Nephron progenitor cell (in vitro differentiated cells): ENCODE measurements at places on chromosomes 5 and 9.

- DNase-seq: no peak
Measured at GRCh38 chr5:129903466-129904101, 681 bp upstream of the CHSY3 start.

DNA sequence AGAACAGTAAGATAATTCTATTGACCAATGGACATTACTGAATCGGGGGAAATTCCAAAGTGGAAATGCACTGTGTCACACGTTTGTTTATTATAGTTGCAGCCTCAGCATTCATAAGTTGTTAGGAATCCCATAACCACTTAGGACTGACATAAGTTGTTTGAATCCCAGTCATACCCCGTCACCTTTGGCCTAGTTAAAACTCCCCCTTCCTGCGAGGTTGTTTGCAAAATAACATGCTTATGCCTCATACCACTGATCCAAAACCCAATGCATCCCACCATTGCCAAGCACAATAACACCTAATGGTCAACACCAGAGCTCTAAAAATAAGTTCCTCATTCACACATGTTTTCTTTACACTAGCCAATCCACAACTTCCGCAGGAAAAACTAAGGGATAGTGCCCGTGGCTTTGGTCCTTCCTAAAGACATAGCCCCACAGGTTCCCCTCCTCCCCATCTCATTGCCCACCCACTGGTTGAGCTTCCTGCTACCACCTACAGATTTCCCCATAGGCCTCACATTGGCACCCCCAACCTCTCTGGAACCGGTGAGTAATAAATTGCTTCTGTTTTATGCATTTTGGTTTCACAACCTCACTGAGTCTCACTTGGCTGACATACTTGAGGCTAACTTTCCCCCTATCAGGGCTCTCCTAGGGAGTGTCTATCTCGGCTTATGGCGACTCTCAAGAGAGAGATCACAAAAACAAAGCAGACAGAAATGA, 42.3 kb upstream of the MUSK start:
- no peak for DNase-seq

- no peak for DNase-seq
Measured at GRCh38 chr5:112116371-112116770, 302.7 kb downstream of the EPB41L4A start.

DNA sequence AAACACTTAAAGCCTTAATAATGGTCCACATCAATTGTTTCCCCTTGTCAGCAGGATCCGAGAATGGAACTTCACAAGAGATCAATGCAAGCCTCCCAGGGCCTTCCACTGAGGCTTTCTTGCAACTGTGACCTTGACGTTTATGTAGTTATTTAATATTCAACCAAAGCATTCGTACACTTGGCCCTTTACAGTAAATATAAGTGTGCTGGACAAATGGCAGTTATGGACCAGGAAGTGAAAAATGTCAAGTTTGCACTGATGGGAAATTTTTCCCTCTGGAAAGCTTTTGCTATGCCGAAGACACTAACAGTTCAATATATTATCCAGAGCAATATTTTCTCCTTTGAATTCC, 101.8 kb downstream of the TTLL11 start:
- DNase-seq: no peak

- DNase-seq: no peak
Measured at GRCh38 chr5:139207297-139208000, 9.3 kb upstream of the SIL1 start.

DNA sequence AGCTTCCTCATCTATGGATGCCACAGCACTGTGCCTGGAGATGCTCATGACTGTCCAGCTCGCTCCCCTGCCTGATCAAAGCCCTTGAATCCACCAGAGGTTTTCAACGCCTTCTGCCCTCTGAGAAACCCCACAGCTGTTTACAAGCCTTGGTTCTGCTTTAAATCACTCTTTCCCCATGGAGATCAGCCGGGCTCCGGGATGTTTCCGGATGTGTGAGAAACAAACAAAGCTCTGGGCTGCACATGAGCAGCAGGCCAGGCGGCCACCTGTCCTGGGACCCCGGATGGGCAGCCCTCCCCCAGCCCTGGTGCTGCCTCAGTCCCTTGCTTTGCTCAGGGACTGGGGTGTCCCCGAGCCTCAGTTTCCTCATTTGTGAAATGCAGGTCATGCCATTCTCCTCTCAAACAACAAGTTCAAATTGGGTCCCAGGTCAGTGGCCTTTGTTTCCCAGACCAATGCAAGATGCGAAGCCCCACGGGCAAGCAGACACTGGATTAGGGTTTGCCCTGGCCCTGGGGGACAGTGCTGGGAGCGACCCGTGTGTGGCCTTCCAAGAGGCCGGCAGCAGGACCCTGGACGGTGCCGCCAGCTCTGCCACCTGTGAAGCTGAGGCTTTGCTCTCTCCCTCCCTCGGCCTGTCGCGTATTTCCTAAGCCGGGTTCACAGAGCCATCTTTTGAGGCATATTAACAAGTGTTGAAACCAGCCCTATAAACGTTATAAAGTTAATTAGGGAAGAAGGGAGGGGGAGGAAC, 42.4 kb upstream of the PHYKPL start:
- DNase-seq: no peak

DNA sequence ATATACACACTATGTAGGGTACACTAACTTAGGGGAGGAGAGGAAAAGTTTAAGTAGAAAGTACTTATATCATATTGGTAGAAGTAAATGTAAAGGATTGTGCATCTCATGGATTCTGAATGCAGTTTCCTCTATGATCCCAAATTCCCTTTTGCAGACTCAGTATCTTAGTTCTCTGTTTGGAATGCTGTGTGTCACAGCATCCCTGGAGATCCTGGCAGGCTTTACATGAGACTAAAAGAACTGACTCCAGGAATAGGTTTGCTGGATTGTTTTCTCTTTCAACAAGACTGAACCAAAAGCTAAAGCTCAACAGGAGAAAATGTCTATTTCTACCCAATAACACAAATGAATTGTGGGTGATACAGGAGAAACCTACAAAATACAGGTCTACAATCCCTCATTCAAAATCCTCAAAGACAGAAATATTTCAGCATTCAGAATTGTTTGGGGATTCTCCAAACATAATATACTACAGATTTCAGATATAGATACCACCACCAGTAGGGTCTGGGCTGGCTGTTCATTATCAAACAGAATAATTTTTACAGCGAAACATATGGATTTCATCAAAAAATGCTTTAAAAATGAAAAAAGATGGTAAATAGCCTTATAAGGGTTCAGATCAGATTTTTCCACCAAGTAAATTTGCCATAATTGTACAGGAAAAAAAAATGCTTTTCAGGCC, 324.7 kb upstream of the GRAMD2B start:
- no peak for DNase-seq

- no peak for DNase-seq
Measured at GRCh38 chr9:135228983-135229625, 141.6 kb downstream of the OLFM1 start.

GRCh38 chr9:113621309-113621791, 157.8 kb downstream of the RGS3 start:
- DNase-seq: peak; percentile 51

DNA sequence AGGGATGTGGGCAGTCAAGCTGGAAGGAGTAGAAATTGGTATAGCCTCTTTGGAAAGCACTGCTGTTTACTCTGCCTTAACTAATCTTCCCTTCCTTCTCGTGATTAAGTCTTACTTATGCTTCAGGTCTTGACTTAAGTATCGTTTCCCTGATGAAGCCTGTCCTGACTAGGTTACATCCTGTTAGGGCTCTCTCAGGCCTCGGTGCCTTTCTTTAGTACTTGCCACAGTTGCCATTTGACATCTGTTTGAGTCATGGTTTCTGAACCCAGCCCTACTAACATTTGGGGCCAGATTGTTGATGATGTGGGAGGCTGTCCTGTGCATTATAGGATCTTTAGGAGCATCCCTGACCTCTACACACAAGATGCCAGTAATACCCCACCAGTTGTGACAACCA, 94.4 kb downstream of the GAPVD1 start:
- DNase-seq: no peak

GRCh38 chr5:93570294-93571113, 10.5 kb downstream of the NR2F1-AS1 start:
- peak; percentile 58 for DNase-seq

- DNase-seq: no peak
Measured at GRCh38 chr5:8033261-8033660, 164.3 kb downstream of the MTRR start.

- no peak for DNase-seq
Measured at GRCh38 chr9:117400171-117400570, 14.7 kb downstream of the ASTN2 start.

GRCh38 chr9:18274693-18275092, 199.3 kb upstream of the ADAMTSL1 start:
- DNase-seq: no peak

DNA sequence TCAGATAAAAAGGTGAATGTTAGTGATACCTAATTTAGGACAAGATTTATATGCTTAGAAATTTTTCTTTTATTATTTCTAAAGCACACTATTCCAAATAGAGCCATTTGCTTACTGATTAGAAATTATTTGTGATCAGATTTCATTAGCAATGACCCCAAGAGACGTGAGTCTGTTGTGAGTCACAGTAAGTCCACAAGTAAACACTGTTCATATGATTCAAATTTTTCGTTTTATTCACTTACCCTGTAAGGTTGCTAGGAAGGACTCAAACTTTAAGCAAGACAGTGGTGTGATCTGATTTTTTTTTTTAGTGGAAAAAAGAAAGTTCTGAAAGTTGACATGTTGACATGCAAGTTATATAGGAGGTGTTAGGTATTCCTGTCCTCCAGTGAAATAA, 1.2 kb downstream of the CARD6 start:
- DNase-seq: no peak

- no peak for DNase-seq
Measured at GRCh38 chr5:65646938-65647337, 22.1 kb downstream of the SHLD3 start.

DNA sequence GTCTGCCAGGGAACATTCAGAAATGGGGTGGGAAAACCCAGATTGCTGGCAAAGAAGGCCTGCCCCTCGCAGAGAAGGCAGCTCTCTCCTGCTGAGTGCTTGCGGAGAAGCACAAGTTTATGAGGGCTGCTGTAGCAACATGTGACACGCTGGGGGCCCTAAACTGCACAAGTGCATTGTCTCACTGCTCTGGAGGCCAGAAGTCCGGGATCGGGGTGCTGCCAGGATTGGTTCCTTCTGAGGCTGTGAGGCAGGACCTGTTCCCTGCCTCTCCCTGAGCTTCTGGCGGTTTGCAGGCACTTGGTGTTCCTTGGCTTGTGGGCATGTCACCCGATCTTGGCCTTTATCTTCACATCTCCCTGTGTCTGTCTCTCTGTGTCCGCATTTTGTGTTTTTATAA, 75.6 kb upstream of the NEURL1B start:
- DNase-seq: no peak

- DNase-seq: no peak
Measured at GRCh38 chr9:88820055-88820454, 171.2 kb upstream of the S1PR3 start.

- no peak for DNase-seq
Measured at GRCh38 chr5:120082316-120083068, 381.6 kb upstream of the PRR16 start.

GRCh38 chr5:145902421-145902820, 29.6 kb upstream of the GRXCR2 start:
- DNase-seq: no peak

DNA sequence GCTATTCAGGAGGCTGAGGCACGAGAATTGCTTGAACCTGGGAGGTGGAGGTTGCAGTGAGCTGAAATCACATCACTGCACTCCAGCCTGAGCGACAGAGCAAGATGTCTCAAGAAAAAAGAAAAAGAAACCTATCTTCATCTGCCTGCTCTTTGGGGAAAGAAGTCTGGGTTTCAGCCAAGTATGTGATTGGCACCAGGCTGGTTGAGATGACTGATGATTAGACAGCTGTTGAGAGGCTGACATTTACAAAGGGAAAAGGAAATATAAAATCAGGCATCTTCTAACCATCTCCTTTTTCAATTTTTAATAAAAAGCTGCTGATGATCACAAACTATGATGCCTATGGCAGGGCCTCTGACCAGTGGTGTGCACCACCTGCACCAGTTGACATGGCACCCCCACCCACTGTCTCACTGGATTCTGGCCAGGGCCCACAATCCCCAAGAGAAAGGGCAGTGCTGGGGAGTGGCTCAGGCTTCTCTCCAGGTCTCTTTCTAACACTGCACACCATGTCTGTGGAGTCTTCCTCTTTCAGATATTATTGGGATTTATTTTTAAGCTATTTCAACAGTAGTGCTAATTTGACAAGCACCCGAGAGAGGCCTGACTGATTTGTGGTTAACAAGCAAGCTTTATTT, 17.2 kb upstream of the C5orf15 start:
- no peak for DNase-seq

- peak; percentile 15 for DNase-seq
Measured at GRCh38 chr5:3199962-3200755, 395.5 kb upstream of the IRX1 start.

DNA sequence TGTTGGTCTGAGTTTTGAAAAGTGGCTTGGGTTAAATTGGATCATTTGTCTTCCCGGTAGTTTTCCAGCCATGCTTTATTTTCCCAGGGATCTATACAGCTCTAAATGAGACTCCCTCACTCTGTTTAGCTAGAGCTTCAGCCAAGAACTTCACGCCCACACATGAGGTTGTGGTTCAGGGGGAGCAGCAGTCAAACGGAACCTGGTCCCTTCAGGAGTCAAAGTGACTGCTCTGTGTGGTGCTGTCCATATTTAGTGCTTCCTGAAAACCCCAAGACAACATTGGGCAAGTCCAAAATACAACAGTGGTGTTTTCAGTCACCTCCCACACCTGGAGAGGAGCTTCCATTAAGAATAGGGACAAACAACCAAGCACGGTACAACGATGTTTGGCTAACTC, 90.5 kb downstream of the ANKH start:
- no peak for DNase-seq

DNA sequence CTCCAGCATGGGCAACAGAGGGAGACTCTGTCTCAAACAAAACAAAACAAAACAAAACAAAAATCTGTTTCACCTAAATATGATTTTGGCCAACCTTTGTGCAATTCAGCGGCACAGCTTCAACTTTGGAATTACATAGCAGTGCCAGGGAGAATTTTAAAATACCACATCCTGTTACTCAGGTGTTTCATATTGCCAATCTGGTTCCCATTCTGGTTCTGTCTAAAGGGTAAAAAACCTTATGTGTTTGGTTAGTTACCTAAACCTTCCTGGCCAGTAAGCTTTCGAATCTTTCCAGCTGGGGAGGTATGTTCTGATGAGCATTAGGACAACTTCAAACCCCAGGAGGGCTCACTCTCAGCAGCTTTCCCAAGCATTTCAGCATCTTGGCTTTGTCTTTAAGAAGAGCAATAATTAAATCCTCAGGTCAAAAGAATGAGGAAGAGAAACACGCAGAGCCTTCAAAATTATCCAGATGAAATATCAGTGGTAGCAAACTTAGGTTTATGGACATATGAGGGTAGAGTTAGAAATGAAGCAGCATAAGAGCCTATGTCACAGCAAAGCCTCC, 2.7 kb downstream of the DAB2 start:
- DNase-seq: no peak
